T-helper 17 cell (primary cell): ENCODE measurements at places on chromosomes 7 and 10. TPM values are rescaled to one million over a fixed set of nuclear protein-coding genes. Genes with fewer than 3 reads are reported as not detected.

The H2BK1 gene
- 4.1 TPM for total RNA-seq

The LIPJ gene
- total RNA-seq, result not detected

- H3K27ac ChIP-seq, result no peak overlapping the region
- peaks cover 2% of the 10 kb centered on the region for H3K4me1 ChIP-seq
- H3K27me3 ChIP-seq, result peaks cover 34% of the 10 kb centered on the region
- peaks cover 2% of the 10 kb centered on the region for H3K36me3 ChIP-seq
- DNase-seq, result no peak
Measured at GRCh38 chr7:130333832-130334231, 10.8 kb upstream of the CPA5 start.

- no peaks in the 10 kb centered on the region for H3K36me3 ChIP-seq
- H3K27me3 ChIP-seq, result no peaks in the 10 kb centered on the region
- H3K4me3 ChIP-seq, result no peak overlapping the region
Measured at GRCh38 chr7:70855373-70855772, 276.6 kb upstream of the GALNT17 start.

GRCh38 chr7:91837397-91838070 is 43.0 kb downstream of the MTERF1 start:
- no peaks in the 10 kb centered on the region for H3K27me3 ChIP-seq
- H3K27ac ChIP-seq, result no peak overlapping the region

DNA sequence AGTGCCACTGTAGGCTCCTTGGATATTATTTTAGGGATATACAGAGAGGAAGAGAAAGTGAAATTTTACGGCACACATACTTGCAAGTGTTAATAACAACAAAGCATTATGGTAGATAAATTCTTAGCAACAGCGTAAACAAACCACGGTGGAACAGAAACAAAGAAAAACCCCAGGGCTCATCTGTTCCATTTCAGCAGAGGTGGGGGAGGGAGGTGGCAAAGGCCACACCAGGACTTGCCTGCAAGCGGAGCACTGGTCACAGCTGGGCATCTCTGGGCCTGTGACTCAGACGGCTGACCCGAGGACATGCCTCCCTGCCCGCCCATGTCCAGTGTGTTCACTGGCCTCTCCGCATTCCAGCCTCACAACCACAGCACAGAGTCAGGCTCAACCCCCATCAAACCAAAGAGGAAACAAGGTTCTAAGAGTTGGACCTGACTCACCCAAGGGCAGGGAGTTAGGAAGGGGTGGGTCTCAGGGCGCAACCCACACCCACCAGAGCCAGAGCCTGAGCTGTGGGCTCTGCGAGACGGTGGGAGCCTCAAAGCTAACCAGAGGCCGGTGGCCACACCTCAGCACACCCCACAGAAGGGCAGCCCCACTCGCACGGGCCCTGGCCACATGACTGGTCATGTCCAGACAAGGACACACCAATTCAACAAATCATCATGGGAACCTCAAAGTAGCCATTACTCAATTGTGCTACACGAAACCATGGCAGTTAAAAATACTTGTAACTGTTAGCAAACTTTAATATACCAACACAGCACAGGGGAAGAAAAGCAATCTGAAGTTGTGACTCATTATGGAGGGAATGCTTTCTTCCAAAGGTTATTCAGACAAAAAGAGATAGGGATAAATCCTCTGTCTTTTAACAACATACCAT is 10.7 kb downstream of the ESYT2 start:
- no peaks in the 10 kb centered on the region for H3K36me3 ChIP-seq
- peak overlapping the region; percentile 91 for H3K4me3 ChIP-seq
- peak; percentile 62 for DNase-seq
- peaks cover 71% of the 10 kb centered on the region for H3K4me1 ChIP-seq
- no peaks in the 10 kb centered on the region for H3K27me3 ChIP-seq

DNA sequence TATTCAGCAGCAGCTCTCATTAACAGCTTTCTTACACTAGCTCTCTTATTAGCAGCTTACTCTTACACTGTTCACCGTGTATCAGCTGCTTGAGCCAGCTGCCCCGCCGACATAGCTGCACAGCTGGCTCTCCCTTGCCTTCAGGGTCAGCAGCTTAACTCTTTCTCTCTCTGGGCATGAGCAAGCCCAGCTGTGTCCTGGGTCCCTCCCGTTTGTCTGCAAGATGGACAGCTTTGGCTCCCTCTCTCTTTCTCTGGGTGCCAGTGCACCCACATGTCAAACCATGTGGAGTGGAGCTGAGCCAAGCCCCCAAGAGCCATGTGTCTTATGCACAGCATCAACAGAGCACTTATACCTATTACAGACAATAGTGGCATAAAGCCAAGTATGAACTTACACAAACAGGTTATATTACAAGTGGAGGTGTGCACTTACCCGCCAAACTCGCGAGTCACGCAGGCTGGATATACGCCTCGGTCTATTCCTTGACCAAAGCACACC is 35.7 kb upstream of the MTPAP start:
- peaks cover 45% of the 10 kb centered on the region for H3K27me3 ChIP-seq
- H3K36me3 ChIP-seq, result no peaks in the 10 kb centered on the region
- H3K4me1 ChIP-seq, result peaks cover 3% of the 10 kb centered on the region
- no peak overlapping the region for H3K27ac ChIP-seq
- no peak for DNase-seq

DNA sequence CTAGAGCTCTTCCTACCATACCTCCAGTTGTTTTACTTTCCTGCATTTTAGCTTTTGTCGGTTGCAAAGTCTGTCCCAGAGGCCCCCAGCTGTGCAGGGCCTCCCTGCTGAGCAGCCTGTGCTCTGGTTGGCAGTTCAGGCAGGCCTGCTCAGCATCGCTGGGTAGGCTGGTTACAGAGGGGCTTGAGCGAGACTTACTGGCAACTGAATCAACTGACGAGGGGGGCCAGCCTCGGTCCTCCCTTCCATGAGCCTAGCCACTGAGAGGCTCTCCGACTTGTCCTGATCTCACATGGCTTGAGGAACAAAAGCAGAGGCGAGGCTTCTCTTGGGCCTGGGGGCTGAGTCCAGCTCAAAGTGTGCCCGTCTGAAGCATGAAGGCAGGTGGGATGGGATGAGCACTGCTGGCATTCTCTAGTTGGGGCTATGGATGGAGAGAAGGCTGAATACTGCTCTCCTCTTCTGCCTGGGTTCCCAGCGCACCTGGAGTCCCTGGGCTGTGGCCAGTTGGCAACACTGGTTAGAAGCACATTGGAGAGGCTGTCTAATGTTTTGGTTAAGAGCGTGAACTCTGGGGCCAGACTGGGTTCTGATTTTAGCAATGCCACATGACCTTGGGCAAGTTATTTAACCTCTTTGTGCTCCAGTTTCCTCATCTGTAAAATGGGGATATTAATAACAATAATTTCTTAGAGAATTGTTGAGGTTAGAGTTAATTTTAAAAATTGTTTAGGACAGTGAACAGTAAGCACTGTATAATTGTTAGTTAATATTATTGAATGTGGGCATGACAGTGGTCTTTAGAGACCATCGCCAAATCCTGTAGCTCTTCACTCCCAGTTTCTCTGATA is 6.9 kb upstream of the SFRP5 start:
- H3K4me3 ChIP-seq, result no peak overlapping the region
- no peak for DNase-seq
- peaks cover 23% of the 10 kb centered on the region for H3K4me1 ChIP-seq
- H3K27me3 ChIP-seq, result no peaks in the 10 kb centered on the region
- no peak overlapping the region for H3K27ac ChIP-seq
- H3K36me3 ChIP-seq, result no peaks in the 10 kb centered on the region

- no peak overlapping the region for H3K4me3 ChIP-seq
- H3K27me3 ChIP-seq, result peaks cover 41% of the 10 kb centered on the region
- H3K36me3 ChIP-seq, result no peaks in the 10 kb centered on the region
- no peak for DNase-seq
- H3K4me1 ChIP-seq, result no peaks in the 10 kb centered on the region
- no peak overlapping the region for H3K27ac ChIP-seq
Measured at GRCh38 chr7:26686448-26686981, 177.9 kb downstream of the SKAP2 start.

GRCh38 chr10:74718208-74718607 is 108.2 kb upstream of the KAT6B start:
- H3K27me3 ChIP-seq, result no peaks in the 10 kb centered on the region
- H3K4me1 ChIP-seq, result no peaks in the 10 kb centered on the region
- DNase-seq, result no peak
- H3K36me3 ChIP-seq, result peaks cover 8% of the 10 kb centered on the region
- no peak overlapping the region for H3K27ac ChIP-seq

DNA sequence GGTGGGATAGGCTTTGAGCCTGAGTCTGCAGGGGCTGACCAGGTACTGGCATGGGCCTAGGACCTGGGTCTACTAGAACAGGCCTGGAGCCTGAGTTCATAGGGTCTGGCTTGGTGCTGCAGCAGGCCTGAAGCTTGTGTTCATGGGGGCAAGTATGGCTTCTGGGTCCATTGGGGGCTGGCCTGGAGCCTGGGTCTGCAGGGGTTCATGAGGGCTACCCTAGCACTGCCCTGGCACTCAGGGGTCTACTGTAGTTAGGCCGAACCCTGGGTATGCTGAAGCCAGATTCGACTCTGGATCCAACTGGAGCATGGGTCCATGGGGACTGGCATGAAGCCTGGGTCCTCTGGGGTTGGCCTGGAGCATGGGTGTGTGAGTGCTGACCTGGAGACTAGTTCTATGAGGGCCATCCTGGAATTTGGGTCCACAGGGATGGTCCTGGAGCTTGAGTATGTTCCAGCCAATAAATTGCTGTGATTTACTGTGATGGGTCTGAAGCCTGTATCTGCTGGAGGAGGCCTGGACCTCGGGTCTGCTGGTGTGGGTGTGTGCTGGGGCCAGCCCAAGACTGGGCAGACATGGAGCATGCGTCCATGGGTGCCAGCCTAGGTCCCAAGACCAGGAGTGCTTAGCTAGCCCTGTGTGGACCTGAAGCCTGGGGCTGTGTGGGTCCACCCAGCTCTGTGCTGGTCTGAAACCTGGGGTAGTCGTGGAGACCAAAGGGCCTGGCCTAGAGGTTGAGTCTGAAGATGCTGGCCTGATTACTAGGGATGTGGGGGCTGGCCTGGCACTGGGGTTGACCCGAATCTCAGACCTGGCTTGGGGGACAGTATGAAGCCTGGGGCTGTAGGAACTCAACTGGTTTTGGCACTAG is 235.5 kb downstream of the NXPH1 start:
- no peak overlapping the region for H3K27ac ChIP-seq
- no peak overlapping the region for H3K4me3 ChIP-seq
- H3K36me3 ChIP-seq, result no peaks in the 10 kb centered on the region
- DNase-seq, result no peak

DNA sequence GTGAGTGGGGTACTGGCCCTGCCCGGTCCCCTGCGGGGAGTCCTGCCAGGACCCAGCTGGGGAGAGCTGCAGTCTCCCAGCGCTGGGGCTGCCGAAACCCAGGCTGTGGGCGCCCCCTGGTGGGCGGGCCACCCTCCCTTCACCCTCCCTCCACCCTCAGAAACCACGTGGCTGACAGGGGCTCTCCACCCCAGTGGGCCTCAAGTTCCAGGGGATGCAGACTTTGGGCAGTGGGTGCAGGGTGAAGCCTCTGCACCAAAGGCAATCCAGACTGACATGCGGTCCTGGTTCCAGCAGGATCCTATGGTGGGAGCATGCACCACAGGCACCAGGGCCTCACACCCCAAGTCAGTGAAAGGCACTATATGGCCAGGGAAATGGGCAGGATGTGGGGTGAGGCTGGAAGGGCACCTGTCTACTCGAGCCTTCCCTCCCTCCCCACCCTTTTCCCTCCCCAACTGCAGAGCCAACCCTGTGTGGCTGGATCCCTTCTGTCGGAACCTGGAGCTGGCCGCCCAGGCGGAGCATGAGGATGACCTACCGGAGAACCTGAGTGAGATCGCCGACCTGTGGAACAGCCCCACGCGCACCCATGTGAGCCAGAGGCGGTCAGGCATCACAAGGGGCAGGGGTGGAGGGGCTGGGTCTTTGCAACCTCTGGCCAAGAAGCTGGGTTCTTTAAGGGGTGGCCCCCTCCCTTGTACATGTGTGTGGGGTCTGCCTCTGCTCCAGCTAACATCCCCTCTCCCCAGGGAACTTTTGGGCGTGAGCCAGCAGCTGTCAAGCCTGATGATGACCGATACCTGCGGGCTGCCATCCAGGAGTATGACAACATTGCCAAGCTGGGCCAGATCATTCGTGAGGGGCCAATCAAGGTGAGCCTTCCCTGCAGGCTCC is 38.8 kb downstream of the PSAP start:
- H3K4me1 ChIP-seq, result peaks cover 7% of the 10 kb centered on the region
- no peak overlapping the region for H3K27ac ChIP-seq
- H3K27me3 ChIP-seq, result no peaks in the 10 kb centered on the region
- peak; percentile 70 for DNase-seq
